Osteoblast (primary cell): ENCODE measurements at places on chromosomes 1 and 21. TPM values are rescaled to one million over a fixed set of nuclear protein-coding genes. Genes with fewer than 3 reads are reported as not detected.

ROR1 gene
- total RNA-seq, result 46.9 and 52.5 TPM in 2 replicates

SPATA21 gene
- total RNA-seq, result not detected in 2 replicates

TXNIP gene
- 400 and 529 TPM in 2 replicates for total RNA-seq

KCNK2 gene
- total RNA-seq, result 86.9 and 161 TPM in 2 replicates

EXO1 gene
- total RNA-seq, result 1.8 and 6.2 TPM in 2 replicates

WNT3A gene
- total RNA-seq, result not detected in 2 replicates

PGBD5 gene
- under 0.01 and 0.29 TPM in 2 replicates for total RNA-seq

GRCh38 chr1:157288996-157289395 is 150.8 kb upstream of the ETV3 start:
- no peak for DNase-seq

DNA sequence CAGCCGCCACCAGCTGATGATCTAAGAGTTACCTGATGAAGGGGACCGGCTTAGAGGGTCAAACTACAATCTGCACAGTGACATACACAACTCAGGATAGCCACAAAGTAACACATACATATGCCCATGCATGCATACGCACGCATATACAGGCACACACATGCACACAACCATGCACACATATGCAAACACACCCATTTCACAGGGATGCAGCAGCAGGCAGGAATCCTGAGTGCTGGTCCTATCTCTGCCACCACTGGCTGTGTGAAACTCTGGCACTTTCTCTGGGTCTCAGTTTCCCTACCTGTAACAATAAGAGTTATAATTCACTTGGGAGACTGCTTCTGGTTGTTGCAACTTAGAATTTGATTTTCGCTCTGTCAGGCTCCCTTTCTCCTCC is 520.2 kb downstream of the PTPRU start:
- no peak for DNase-seq

DNA sequence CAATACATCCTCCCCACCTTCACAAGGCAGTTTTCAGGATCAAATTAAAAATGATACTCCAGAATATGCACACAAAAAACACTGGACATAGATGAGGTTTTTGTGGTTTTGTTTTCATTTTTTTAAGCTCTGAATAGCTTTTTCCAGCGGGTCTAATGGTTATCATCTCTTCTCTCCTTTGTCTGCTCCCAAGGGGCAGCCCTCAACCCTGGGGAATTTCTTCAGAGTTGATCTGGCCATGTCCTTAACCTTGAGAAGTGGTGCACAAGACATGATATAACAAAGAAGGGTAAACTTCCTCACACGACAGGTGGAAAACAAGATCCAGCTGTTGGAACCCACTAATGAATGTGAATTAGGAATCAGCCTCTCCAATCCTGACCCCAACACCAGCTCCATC is 1.5 kb upstream of the CD244 start:
- no peak for DNase-seq

DNA sequence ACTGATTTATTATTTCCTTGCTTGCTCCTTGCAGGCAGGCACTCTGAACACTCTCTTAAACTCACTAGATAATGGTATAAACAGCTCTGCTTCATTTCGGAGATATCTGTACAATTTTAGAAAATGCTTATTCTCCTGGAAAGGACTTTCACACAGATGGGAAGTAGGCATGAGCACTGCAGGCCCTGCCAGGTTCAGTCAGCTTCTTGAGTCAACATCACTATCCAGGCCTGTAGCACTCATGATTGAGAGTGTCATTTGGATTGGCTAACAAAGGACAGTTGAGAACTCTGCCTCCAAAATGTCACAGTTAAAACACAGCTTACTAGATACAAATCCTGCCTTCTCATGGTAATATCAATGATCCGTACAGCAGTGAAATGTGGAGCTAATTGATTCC is 181.9 kb downstream of the CYYR1 start:
- DNase-seq, result no peak

GRCh38 chr1:91809317-91809716 is 76.6 kb downstream of the TGFBR3 start:
- no peak for DNase-seq

DNA sequence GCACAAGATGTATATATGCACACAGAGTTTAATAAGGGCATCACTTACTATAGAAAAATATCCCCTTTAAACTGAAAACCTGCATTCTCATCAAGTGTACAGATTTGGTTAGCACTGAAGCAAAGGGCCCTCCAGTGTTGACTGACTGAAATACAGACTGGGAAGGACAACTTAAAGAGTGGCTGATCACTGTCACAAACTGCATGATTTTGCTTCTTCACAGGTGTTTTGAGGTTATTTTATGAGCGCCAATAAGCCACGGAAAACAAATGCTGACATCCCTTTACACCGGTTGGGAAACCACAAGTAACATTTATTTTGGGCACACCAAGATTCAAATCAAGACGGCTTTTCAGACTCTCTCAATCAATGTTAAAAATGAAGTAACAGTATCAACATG is 30.9 kb upstream of the RAP1GAP start:
- DNase-seq, result no peak

GRCh38 chr1:177432897-177433296 is 262.1 kb downstream of the BRINP2 start:
- no peak for DNase-seq

DNA sequence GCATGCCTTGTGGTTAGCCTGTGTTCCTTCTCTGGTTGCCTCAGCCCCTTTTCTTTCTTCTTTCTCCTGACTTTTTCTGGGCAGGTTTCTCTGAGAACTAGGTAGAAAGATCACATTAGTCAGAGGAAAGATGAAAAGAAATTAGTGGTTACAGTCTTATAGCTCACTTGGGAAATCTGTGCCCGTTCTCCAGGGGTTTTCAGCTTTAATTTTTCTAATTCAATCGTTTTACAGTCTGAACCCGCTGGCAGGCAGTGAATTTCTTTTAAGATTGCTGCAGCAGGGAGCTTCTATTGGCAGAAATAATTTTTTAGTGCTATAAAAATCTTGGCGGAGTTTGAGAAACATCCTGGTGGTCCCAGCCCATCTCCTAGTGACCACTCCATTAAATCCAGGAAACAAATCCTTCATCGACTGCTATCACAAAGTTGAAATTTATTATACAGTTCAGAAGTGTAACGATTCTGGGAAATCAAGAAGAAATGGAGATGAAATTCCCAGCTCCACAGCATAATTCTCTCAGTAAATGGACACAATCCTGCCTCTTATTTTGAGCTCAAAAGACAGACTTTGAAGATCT is 113.1 kb downstream of the PCP4 start:
- no peak for DNase-seq

GRCh38 chr1:85358702-85359438 is 82.4 kb upstream of the BCL10 start:
- no peak for DNase-seq

DNA sequence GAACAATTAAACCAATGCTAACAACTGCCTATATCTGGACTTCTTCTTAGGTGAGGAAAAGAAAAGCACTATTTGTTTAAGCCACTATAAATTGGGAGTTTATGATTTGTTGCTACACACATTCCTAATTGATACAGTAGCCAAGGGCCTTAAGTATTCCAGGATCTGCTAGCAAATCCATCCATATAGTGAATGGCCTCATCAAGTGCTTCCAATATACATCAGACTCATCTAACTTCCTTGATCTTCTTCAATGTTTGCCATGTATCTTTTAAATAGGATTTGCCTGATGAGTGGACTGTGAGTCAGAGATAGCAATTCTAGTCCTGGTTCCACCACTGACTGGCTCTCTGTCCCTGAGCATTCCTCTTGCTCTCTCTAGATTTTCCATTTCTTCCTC is 430.2 kb downstream of the OMA1 start:
- no peak for DNase-seq

DNA sequence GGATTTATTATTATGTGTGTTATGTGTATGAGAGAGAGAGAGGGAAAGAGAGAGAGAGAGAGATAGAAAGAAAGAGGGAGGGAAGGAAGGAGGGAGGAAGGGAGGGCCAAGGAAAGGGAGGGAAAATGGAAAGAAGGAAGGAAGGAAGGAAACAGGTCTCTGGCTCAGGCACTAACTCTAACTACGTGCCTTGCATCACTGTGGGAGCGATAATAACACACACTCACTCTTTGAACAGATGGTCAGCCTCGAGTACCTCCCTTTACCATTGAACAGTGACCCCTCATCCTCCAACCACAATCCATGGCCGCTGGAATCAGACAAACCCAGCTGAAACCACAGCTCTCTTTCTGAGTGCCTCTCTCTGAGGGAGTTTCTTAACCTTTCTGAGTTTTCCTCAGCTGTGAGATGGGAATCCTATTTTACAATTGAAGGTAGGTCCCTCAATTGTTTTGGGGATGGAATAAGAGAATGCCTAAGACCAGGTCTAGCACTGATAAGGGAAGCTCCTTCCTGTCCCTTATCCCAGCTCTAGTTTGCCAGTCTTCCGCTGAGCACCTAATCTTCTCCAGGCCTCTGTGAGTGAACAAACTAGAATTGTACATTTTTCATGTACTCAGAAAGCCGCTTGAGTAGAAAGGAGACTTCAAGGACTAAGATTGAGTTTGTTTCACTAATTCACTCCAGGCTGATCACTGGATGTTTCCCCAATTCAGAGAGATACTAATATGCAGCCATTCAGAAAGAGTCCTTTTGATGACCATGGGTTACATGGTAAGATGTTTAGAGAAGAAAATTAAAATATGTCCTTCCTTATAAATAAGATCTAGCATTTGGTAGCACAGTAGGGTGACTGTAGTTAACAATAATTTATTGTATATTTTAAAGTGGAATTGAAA is 62.8 kb downstream of the IRF2BP2 start:
- DNase-seq, result no peak

GRCh38 chr1:93735722-93736121 is 54.1 kb upstream of the BCAR3 start:
- DNase-seq, result peak; percentile 91
